ENCODE measurements at places on chromosomes 1 and 21.

GRCh38 chr1:168365719-168366479 lies 85.2 kb downstream of the TBX19 start:
- DNase-seq, result no peak

DNA sequence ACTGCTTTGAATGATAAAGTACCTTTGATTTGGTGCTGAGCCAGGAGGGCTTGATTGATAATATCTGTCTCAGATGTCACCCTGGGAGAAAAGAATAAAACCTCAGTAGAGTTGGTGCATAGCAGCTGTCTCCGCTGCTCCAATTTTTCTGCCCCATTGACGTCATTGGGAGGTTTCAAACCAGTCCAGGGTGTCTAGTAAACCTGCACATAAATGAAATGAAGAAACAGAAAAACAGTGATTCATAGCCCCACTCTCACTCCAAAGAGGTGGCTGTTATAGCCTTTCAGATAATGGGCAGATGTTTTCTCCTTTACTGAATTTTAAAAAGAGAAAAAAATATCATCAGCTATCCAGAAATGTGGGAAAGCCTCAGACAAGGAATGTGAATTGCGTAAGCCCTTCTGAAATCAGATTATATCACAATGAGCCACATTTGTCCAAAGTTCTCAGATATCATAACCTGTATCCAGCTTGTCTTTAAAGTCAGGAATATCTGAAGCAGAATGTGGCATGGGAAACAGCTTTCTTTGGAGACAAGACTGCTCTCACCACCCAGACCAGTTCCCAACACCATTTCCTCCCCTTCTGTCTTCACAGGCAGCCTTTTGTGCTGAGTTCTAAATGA lies 351.3 kb upstream of the SGIP1 start:
- DNase-seq, result no peak

- no peak for DNase-seq
These were observed 10.2 kb downstream of the DDI2 start for GRCh38 chr1:15627343-15627988.

DNA sequence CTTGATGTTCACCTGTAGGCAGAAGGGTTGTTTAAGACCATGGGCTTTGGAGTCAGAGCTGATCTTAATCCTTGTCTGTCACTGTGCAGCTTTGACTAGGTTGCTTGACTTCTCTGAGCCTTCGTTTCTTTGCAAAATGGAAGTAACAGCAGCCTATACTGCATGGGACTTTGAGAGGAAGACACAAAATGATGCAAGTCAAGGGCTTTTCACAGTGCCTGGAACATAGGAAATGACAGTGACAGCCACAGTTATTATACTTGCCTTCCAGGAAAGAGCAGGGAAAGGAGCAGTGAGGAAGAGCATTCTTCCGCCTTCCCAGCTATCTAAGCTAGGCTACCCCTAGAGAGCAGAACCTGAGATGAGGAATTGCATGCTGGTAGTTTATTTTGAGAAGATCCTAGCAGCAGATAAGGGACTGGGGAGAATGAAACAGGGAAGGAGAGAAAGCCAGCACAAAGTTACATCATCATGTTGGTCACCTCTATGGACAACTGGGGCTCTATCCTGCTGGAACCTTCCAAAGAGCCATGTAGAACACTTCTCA lies 3.1 kb downstream of the CSF3R start:
- DNase-seq, result no peak

DNA sequence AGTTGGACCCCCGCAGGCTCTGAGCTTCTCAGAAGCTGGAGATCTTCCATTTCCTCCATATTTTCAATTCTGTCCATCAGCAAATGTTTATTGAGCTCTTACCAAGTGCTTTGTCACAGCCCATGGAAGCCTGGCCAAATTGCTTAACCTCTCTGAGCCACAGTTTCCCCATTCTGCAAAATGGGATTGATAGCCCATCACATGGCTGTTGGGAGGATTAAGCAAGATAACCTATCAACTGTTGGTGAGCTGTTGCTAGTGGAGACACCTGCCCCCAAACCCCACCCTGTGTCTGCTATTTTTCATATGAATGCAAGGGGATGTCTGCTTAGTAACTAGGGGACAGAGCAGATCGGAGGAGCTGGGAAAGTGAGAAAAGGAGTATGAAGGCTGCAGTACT lies 38.3 kb downstream of the CD34 start:
- no peak for DNase-seq

- DNase-seq, result peak; percentile 95
These were observed 91.9 kb downstream of the PLD5 start for GRCh38 chr1:242432491-242433095.

- DNase-seq, result no peak
These were observed 45.1 kb downstream of the GRIK3 start for GRCh38 chr1:36989241-36989640.

GRCh38 chr1:21451981-21452411 lies 12.1 kb downstream of the NBPF3 start:
- no peak for DNase-seq

GRCh38 chr1:30635391-30635975 lies 87.9 kb downstream of the MATN1 start:
- no peak for DNase-seq

DNA sequence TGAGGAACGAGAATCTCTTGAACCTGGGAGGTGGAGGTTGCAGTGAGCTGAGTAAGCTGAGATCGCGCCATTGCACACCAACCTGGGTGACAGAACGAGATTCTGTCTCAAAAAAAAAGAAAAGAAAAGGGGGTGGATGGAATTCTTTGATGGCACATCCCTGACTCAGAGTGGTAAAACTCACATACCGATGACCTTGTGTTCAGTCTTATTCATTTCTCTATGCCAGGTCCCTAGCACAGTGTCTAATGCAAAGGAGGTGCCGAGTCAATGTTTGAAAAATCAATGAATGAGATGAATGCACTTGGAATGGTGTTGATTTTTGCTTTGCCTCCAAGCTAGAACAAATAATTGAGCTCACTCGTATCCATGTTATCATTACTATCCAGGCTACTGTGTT lies 18.5 kb upstream of the FAM20B start:
- DNase-seq, result no peak

DNA sequence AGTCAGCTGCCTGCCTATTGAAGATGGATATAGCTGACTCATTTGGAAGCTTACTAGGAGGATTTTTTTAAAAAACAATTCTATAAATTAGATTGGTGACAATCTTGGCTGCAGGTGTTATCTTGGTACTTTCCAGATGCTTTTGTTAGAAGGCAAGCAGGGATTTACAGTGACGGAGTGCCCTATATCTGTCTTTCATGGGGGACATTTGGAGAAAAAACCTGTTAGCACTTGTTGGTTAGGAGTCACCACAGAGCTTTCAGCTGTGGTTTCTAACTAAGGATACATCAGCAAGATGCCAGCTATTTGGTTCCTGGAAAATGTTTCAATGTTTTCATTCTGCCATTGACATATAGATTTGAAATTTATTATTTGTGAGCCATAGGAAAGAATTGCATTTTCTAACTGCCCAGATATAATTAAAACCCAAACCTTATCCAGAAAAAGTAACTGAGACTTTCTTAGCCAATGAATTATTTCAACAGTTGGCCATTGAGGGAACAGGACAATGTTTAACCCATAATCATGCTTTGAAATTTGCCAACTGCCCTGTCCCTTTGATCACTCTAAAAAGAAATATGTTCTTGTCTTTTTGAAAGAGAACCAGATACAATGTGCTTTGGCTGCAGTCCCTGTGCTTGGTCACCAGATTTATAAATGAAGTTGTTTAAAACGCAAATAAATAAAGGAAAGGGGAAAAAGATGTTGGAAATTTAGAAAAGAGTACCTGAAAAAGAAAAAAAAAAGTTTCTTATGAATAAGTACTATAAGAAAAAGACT lies 761.0 kb upstream of the CXADR start:
- DNase-seq, result no peak

DNA sequence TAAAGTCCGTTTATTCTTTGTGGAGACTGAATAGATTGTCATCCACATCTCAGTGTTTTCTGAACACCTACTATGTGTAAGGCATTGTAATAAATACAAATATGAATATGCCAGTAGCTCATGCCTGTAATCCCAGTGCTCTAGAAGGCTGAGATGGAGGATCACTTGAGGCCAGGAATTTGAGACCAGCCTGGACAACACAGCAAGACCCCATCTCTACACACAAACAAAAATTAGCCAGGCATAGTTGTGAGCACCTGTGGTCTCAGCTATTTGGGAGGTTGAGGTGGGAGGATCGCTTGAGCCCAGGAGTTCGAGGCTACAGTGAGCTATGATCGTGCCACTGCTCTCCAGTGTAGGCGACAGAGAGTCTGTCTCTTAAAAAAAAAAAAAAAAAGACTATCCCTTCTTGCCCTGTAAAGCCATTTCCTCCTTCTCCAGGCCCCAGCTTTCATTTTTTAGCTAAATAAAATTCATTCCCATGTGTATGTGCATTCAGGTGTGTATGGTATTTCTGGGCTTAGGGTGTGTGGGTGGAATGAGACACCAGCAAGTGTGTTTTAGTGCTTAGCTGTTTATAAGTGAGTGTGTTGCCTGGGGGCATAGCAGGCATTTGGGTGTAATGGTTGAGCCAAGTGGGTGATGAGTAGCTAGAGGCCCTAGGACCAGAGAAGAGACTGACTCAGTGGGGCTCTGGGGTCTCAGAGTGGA lies 7.8 kb downstream of the CELSR2 start:
- no peak for DNase-seq

DNA sequence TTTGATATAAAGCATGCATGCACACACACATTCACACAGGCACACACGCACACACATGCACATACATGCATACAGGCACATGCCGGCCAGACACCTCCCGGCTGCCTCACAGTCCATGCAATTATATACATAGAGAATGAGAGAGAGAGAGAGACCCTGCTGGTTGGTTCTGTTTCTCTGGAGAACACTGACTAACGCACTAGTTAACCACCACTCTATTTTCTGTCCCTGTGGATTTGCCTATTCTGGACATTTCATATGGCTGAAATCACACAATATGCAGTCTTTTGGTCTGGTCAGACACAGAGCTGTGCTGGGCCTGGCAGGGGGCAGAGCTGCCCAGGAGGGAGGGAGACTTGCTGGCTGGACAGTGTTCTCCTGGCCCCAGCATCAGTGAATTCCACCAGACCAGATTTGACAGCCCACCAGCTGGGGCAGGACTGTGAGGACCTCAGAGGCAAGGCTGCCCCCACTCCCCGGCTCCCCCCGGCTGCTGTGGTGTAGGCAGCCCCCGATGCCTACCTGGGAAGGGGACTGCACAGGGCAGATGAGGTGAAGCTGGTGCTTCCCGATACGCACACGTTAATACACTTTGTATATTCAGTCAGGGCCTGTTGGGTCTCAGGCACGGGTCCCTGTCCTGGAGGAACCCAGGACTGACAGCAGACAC lies 152.2 kb downstream of the NPHP4 start:
- DNase-seq, result no peak

DNA sequence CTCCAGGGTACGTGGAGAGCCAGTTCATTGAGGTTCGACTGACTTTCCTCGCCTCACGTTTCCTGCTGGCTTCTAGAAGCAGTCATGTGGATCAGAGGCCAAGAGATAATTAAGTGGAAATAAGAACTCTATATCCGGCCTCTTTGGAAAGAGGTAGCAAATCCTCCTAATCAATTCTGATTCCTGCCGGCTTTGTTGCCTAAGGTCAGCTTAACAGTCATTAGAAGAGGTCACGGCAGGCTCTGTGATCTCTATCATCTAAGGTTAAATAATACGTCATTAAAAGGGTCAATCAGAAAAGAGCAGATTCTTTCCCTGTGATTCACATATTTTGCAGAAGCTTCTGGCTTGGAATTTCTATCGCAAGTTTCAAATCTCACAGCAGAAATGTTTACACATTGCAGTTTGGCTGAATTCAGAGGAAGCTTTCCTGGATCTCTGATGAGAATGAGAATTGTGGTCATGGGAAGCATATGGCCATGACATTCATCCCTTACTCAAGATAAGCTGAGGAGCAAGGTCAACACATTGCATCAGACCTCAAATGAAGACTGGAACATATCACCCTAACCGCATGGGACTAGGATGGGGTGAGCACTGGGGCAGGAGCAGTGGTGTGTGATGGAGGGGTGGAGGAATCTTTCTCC lies 189.4 kb downstream of the PBX1 start:
- no peak for DNase-seq

DNA sequence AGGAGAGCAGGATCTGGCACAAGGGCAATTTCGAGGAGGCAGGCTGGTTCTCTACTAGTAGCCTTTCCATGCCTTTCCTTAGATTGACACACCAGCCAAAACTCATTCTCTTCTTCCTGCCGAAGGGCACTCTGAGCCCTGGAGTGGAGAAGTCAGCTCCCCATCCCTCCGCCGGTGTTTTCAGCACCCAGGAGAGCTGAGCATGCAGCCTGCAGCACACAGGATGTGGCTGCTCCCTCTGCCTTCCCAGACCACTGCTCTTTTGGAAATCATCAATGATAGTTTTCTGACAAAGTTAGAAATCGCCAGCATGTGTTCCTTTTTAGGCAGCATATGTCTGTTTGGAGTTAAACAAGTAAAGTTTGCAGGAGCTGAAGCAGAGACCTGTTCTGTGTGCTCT lies 11.7 kb downstream of the RNU5D-1 start:
- DNase-seq, result no peak

DNA sequence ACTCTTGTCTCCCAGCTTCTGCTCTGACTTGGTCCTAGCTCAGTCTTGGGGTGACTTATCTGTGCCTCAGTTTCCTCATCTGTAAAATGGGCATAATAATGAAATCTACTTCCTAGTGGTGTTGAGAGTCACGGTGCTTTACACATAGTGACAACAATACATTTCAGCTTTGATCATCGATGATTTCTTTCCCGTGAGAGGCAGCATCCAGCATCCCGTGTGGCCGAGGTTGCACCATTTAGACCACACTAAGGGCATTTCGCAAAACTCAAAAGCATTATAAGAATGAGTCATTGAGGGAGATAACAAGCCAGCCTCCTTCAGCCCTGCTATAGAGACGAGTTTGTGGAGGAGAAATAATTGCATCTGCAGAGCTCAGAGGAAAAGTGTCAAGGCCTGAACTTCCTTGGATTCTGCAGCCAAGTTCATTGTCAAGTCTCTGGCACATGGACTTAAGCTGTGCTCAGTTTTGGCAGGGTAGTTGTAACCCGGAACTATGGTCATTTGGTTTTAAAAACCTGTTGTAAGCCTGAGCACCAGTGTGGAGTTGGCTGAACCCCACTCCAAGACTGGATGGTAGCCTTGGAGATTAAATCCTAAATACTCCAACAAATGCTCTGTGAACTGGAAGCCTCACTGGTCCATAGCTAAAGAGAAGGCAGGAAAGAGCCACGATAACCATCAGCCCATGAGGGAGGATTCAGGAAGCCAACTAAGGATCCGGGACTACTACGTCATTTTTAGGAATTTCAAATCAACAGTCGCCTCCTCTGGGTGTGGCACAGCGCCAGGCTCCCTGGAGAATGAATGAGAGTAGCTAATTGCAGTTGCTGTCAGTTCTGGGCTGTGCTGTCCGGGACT lies 64.2 kb downstream of the TCP10L start:
- DNase-seq, result no peak

GRCh38 chr21:28627261-28627660 lies 365.4 kb downstream of the LTN1 start:
- DNase-seq, result no peak

DNA sequence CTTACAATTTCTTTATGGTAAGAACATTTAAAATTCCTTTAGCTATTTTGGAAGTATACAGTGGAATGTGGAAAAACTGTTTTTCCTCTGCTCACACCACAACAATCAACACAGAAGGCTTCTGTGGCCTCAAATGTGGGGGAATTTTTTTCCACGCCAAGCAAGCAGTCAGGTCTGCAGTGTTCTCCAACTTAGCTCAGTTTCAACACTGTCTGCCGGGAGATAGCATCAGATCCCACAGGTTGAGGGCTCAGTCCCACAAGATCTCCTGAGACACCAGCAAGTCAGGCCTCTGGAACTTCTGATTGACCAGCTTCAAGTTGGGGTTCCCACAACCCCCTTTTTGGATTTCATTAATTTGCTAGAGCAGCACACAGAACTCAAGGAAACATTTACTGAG lies 50.3 kb downstream of the PTBP2 start:
- DNase-seq, result no peak
